Activated naive CD8-positive, alpha-beta T cell treated with anti-CD3 and anti-CD28 coated beads for 36 hours (primary cell): ENCODE measurements at places on chromosomes 2 and 18. TPM values are rescaled to one million over a fixed set of nuclear protein-coding genes. Genes with fewer than 3 reads are reported as not detected.

GRCh38 chr2:212914392-212914791 is 237.0 kb downstream of the IKZF2 start:
- H3K4me3 ChIP-seq, result no peak overlapping the region
- DNase-seq, result no peak
- H3K27me3 ChIP-seq, result no peaks in the 10 kb centered on the region
- peaks cover 21% of the 10 kb centered on the region for H3K4me1 ChIP-seq
- no peak overlapping the region for H3K27ac ChIP-seq
- no peaks in the 10 kb centered on the region for H3K36me3 ChIP-seq

GRCh38 chr2:128790541-128791001 is 471.9 kb upstream of the HS6ST1 start:
- no peaks in the 10 kb centered on the region for H3K4me1 ChIP-seq
- no peaks in the 10 kb centered on the region for H3K27me3 ChIP-seq

DNA sequence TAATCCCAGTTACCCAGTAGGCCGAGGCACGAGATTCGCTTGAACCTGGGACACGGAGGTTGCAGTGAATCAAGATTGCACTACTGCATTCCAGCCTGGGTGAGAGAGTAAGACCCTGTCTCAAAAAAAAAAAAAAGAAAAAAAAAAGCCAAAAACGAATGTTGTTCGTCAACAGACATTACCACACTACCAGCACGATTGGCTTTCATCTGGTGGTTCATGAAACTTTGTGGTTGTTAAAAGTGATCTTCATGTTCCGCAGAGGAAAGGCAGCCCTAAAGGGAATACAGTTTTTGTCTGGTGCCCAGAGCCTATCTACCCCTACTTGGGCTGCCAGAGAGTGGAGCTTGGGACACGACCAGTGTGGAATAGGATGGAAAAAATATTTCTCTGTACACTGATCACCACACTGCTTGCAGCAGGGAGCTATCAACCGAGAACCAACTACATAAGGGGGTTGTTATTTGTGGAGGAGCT is 13.6 kb upstream of the CXCR4 start:
- peak overlapping the region; percentile 44 for H3K4me3 ChIP-seq
- H3K27me3 ChIP-seq, result peaks cover 9% of the 10 kb centered on the region
- H3K36me3 ChIP-seq, result peaks cover 1% of the 10 kb centered on the region
- peak overlapping the region; percentile 84 for H3K27ac ChIP-seq

GRCh38 chr18:62781893-62782292 is 66.6 kb downstream of the PHLPP1 start:
- no peaks in the 10 kb centered on the region for H3K36me3 ChIP-seq
- H3K27me3 ChIP-seq, result no peaks in the 10 kb centered on the region
- peaks cover 72% of the 10 kb centered on the region for H3K4me1 ChIP-seq
- DNase-seq, result no peak
- H3K4me3 ChIP-seq, result no peak overlapping the region

GRCh38 chr18:75107196-75107930 is 101.6 kb downstream of the PTGR3 start:
- DNase-seq, result no peak
- H3K4me3 ChIP-seq, result no peak overlapping the region
- H3K4me1 ChIP-seq, result no peaks in the 10 kb centered on the region
- H3K27ac ChIP-seq, result no peak overlapping the region

ALKAL2 gene
- not detected for total RNA-seq

- no peaks in the 10 kb centered on the region for H3K36me3 ChIP-seq
- H3K27me3 ChIP-seq, result no peaks in the 10 kb centered on the region
- DNase-seq, result no peak
- no peaks in the 10 kb centered on the region for H3K4me1 ChIP-seq
- no peak overlapping the region for H3K27ac ChIP-seq
Observed at GRCh38 chr18:8029061-8029460, 461.9 kb downstream of the PTPRM start.

C2orf78 gene
- not detected for total RNA-seq

TGIF1 gene
- total RNA-seq, result 21.2 TPM

DNA sequence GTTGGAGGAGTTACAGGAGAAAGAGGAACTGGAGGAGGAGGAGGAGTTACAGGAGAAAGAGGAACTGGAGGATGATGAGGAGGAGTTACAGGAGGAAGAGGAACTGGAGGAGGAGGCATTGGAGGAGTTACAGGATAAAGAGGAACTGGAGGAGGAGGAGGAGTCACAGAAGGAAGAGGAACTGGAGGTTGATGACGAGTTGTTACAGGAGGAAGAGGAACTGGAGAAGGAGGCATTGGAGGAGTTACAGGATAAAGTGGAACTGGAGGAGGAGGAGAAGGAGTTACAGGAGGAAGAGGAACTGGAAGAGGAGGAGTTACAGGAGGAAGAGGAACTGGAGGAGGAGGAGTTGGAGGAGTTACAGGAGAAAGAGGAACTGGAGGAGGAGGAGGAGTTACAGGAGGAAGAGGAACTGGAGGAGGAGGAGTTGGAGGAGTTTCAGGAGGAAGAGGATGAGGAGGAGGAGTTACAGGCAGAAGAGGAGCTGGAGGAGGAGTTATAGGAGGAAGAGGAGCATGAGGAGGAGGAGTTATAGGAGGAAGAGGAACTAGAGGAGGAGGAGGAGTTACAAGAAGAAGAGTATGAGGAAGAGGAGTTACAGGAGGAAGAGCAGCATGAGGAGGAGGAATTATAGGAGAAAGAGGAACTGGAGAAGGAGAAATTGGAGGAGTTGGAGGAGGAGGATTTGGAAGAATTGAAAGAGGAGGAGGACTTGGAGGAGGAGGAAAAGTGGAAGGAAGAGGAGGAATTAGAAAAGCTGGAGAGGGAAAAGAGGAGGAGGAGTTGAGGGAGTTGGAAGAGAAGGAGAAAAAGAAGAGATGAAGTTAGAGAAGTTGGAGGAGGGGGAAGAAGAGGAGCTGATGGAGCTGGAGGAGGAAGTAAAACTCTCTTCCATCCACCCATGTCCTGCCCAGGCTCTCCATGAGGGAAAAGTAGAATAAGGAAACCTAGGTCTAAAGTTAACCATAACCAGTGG is 37.2 kb downstream of the CLASP1 start:
- no peak overlapping the region for H3K4me3 ChIP-seq
- H3K27ac ChIP-seq, result no peak overlapping the region
- H3K4me1 ChIP-seq, result peaks cover 20% of the 10 kb centered on the region
- H3K27me3 ChIP-seq, result no peaks in the 10 kb centered on the region

KIF5C gene
- total RNA-seq, result 15.3 TPM

GRCh38 chr2:99787769-99788382 is 298.1 kb upstream of the REV1 start:
- no peaks in the 10 kb centered on the region for H3K4me1 ChIP-seq
- H3K4me3 ChIP-seq, result no peak overlapping the region
- DNase-seq, result no peak
- H3K36me3 ChIP-seq, result no peaks in the 10 kb centered on the region
- H3K27me3 ChIP-seq, result no peaks in the 10 kb centered on the region
- H3K27ac ChIP-seq, result no peak overlapping the region

DUSP2 gene
- total RNA-seq, result 274 TPM

C1D gene
- 34.1 TPM for total RNA-seq

IL1B gene
- not detected for total RNA-seq

- H3K4me1 ChIP-seq, result peaks cover 3% of the 10 kb centered on the region
- no peak overlapping the region for H3K4me3 ChIP-seq
- H3K27ac ChIP-seq, result no peak overlapping the region
- H3K36me3 ChIP-seq, result no peaks in the 10 kb centered on the region
- no peak for DNase-seq
- H3K27me3 ChIP-seq, result no peaks in the 10 kb centered on the region
Observed at GRCh38 chr18:58057291-58057965, 13.4 kb downstream of the NEDD4L start.

DOK1 gene
- 23.5 TPM for total RNA-seq

GRCh38 chr2:174553811-174554493 is 43.7 kb downstream of the WIPF1 start:
- peaks cover 19% of the 10 kb centered on the region for H3K36me3 ChIP-seq
- H3K27me3 ChIP-seq, result no peaks in the 10 kb centered on the region
- peak overlapping the region; percentile 88 for H3K27ac ChIP-seq
- DNase-seq, result no peak
- H3K4me1 ChIP-seq, result peaks cover 46% of the 10 kb centered on the region
- peak overlapping the region; percentile 42 for H3K4me3 ChIP-seq

STK11IP gene
- total RNA-seq, result 25.3 TPM

DNER gene
- total RNA-seq, result not detected

DNA sequence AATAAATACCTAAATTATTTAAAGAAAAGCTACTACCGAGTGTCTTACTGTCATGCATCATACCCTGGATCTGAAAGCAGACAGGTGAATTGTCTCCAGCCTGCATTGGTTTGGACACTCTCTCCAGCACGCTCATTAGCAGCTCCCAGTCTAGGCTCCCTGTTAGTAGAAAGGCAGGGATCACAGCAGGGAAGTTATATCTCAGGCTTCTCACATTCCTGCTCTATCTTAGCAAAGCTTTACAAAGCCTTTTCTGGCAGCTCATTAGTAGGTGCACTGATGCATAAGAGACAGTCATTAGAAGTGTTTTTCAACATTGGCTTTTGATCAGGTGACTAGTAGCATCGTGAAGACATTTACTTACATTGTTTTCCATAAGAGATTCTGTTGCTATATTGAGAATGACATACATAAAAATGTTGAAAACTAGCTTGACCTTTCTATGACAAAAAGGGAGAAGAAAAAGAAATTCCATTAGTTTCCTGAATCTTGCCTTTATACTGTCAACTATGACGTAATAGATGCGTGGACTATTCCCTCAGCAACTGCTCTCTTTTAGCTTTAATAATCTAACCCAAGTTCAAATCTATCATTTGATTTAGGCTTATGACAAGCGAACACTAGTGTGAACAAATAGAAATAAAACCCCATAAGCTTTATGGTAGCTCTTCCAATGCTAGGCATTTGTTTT is 408.7 kb upstream of the KCNH7 start:
- H3K27ac ChIP-seq, result no peak overlapping the region
- H3K4me3 ChIP-seq, result no peak overlapping the region
- no peak for DNase-seq
- H3K36me3 ChIP-seq, result no peaks in the 10 kb centered on the region
- no peaks in the 10 kb centered on the region for H3K4me1 ChIP-seq

RUFY4 gene
- 2.0 TPM for total RNA-seq

PLEKHH2 gene
- total RNA-seq, result 0.64 TPM

IL18RAP gene
- 5.3 TPM for total RNA-seq

GKN2 gene
- total RNA-seq, result not detected

GRCh38 chr18:2855560-2856350 is 8.9 kb downstream of the EMILIN2 start:
- peaks cover 8% of the 10 kb centered on the region for H3K27me3 ChIP-seq
- no peaks in the 10 kb centered on the region for H3K36me3 ChIP-seq
- H3K4me1 ChIP-seq, result peaks cover 3% of the 10 kb centered on the region
- no peak overlapping the region for H3K27ac ChIP-seq
- H3K4me3 ChIP-seq, result no peak overlapping the region

ATG9A gene
- total RNA-seq, result 47.1 TPM

GRCh38 chr18:12638644-12639124 is 19.2 kb downstream of the SPIRE1 start:
- peaks cover 4% of the 10 kb centered on the region for H3K4me1 ChIP-seq
- no peak overlapping the region for H3K27ac ChIP-seq
- H3K27me3 ChIP-seq, result peaks cover 4% of the 10 kb centered on the region
- no peaks in the 10 kb centered on the region for H3K36me3 ChIP-seq

- H3K36me3 ChIP-seq, result peaks cover 8% of the 10 kb centered on the region
- no peak overlapping the region for H3K27ac ChIP-seq
- no peak overlapping the region for H3K4me3 ChIP-seq
Observed at GRCh38 chr2:18662689-18663088, 73.3 kb upstream of the NT5C1B start.

SERPINB4 gene
- not detected for total RNA-seq

GRCh38 chr2:144330951-144331673 is 188.8 kb downstream of the ZEB2 start:
- H3K27ac ChIP-seq, result peak overlapping the region; percentile 99
- H3K27me3 ChIP-seq, result no peaks in the 10 kb centered on the region
- H3K36me3 ChIP-seq, result peaks cover 29% of the 10 kb centered on the region
- peaks cover 52% of the 10 kb centered on the region for H3K4me1 ChIP-seq
- H3K4me3 ChIP-seq, result peak overlapping the region; percentile 94

- H3K4me1 ChIP-seq, result no peaks in the 10 kb centered on the region
- no peak for DNase-seq
- no peak overlapping the region for H3K4me3 ChIP-seq
- H3K27ac ChIP-seq, result no peak overlapping the region
- H3K36me3 ChIP-seq, result no peaks in the 10 kb centered on the region
Observed at GRCh38 chr2:25897506-25897905, 19.2 kb upstream of the ASXL2 start.
